ENCODE measurements at places on chromosomes 1 and 21.

GRCh38 chr1:231781892-231782291, 155.3 kb downstream of the DISC1 start:
- DNase-seq = no peak

GRCh38 chr1:75449998-75450397, 160.9 kb downstream of the SLC44A5 start:
- no peak for DNase-seq

DNA sequence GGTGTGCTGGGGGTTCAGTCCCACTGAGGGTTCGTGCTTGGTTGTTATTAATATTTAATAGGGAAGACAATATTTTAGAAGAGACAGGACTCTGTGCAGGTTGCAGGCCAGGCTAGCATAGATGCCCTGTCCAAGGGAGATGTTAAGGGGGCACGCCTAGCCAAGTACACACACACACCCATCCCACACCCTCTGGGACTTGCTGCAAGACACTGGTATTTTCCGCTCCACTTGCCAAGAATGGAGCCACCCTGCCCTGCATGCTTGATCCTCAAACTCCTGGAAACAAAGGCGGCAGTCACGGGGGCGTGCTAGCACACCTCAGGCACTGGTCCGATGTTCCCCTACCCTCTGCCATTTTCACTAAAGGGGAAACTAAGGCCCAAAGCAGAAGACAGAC, 99.1 kb downstream of the MRPL37 start:
- DNase-seq = no peak

DNA sequence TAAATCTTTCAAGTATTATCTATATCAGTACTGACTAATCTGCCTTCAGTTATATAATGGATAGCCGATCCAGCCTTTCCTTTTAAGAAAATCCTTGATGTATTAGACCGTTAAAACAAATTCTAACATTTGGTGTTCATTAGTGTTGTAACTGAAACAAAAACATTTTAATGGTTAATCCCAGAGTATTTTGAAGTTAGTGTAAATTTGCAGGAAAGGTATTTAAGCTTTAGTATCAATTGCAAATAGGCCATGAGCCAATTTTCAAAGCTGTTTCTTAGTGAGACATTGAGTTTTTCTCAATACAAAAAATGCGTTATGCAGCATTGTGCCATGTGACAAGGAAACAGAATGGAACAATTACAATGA, 29.6 kb downstream of the DISP1 start:
- no peak for DNase-seq

DNA sequence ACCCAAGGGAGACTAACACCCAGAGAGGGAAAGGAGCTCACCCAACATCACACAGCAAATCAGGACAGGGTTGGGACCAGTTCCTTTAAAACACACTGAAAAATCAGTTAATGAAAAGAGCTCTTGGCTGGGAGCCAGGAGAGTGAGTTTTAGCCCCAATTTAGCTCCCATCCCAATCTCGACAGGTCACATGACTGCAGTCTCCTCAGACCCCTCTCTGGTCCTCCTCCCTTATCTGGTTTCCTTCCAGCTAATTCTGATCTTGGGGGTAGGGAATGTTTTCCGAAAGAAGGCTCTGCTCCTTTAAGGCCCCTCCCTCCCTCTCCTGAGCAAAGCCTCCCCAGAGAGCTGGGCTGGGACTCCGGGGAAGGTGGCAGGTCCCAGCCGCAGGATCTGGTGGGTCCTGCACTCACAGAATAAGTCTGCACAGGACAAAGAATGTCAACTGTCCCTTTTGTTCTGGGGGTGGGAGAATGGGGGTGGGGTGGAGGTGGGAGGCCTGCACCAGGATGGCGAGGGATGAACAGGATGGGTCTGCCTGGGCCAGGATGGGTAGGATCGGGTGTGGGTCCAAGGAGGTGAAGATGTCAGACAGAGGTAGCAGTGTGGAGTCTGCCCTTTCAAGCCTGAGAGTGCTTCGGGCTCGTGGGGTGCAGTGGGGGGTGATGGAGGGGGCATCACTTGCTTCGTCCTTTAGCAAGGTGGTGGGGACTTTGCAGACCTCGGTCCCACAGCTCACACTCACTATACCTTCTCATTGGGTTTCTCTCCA, 57.3 kb upstream of the SSBP3 start:
- no peak for DNase-seq

DNA sequence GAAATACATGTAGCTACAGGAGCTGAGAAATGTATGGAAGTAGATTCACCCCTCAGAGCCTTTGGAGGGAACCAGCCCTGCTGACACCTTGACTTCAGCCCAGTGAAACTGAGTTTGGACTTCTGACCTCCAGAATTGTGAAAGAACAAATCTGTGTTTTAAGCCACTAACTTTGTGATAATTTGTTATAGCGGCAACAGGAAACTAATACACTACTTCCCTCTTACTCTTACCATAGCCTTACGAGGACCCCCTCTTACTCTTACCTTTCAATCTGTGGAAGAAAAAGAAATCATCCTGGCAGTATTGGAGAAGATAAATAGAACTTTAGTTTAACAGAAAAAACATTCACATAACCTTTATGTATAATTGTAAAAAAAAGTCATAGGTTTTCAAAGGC, 353.6 kb upstream of the USP24 start:
- DNase-seq = no peak

- no peak for DNase-seq
Observed at GRCh38 chr1:215052256-215053015, 30.1 kb upstream of the KCNK2 start.

DNA sequence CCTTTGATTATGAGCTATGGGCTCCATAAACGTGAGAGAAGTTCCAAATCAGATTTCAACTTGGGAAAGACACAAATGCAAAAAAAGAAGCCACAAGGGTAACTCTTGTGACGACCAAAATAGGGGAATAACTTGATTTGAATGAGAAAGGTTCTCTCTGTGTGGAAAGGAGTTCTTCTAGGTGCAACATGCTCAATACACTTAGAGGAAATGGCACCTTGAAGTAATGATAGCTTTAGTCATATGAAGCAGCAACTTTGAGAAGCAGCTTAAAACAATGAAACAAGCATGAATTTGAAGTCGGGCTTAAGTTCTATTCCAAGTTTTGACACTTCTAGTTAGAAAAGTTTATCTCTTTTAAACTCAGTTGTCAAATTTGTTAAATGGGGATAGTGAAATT, 21.8 kb upstream of the RGS1 start:
- no peak for DNase-seq

- no peak for DNase-seq
Observed at GRCh38 chr21:21439761-21440160, 441.6 kb downstream of the NCAM2 start.

DNA sequence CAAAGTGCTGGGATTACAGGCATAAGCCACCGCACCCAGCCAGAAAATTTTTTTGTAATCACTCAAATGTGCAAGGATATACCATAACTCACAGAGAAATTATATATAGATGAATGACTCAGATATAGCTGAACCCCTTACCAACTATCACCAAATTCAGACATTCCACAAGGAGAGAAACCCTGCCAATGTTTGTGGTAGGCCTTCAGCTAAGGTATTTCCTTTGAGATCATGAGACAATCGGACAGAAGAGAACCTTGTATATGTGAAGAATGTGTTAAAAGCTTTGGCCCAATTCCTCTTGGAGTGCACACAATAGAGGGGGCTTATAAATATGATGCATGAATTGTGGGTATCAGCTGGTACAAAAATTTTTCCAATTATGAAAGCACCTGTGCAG, 50.7 kb downstream of the ZNF684 start:
- DNase-seq = no peak

GRCh38 chr1:151992303-151993083, 1.2 kb downstream of the S100A10 start:
- peak; percentile 69 for DNase-seq

- DNase-seq = no peak
Observed at GRCh38 chr1:69747207-69747606, 179.5 kb downstream of the LRRC7 start.

DNA sequence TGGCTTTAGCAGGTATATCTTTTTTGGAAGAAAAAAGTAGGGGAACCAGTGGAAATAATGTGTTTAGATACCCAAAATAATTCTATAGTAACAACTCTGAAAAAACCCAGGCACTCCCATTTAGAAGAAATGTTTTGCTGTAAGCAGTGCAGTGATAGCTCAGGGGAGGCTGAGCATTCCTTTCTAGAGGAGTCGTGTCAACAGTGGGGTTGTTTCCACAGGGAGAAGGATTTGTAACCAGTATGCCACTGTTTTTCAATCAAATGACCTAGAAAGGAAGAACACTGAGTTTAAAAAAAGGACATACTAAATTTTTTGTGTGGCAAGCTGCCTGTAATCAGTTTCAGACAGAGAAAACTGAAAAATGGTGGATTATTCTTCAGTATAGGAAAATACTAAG, 2.4 kb downstream of the PGD start:
- DNase-seq = no peak

DNA sequence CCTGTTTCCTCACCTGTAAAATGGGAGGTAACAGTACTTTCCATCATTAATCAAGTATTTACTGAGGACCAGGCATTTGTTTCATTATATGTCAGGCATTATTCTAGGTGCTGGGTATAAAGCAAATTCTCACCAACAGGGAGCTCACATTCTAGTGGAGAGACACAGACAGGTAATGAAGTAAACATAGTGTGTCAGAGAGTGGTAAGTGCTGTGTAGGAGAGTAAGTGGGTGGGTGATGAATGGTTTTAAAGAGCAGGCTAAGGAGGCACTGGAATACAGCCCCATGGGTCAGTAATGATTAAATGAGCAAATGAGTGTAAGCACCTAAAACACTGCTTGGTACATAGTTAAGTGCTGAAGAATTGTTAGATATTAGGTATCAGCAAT, 60.4 kb downstream of the DNTTIP2 start:
- no peak for DNase-seq

DNA sequence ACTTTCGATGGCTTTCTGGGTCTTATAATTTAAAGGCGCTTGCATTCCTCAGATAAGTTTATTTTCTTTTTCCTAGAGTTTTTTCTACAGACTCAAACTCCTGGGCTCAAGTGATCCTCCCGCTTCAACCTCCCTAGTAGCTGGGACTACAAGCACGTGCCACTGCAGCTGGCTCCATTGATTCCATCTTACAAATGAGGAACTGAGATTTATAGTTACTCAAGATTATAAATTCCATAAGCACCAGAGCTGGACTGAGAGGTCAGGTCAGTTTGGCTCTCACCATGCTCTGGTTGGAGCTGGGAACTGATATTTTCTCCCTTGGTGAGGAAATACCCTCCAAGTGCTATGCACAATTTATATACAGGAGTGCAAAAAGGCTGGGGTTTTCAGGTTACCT, 13.4 kb upstream of the PRPF38B start:
- DNase-seq = no peak
